CD4-positive, alpha-beta T cell treated with Interleukin-10 for 1 hour (primary cell): ENCODE measurements at places on chromosomes 5 and 9.
A peak's percentile ranks its signal among the peaks of the same experiment; 100 is the strongest.

DNA sequence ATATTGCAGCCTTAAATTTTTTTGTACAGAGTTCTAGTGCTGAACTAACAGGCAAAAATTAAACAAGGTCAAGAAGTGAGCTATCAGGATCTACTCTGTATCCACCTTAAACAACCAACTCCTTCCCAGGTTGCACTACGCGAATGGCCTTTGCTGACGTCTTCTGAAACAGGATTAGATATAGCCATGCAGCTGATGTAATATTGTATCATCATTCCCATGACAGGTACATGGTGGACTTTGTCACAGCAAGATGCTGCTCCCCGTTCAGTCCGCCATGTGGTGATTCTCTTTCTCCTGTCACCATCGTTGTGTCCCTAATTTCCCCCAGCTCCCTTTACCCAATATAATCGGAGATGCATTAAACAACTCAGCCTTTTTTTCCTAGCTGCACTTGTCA, 328.9 kb downstream of the DEPDC1B start:
- DNase-seq, result no peak

GRCh38 chr5:135628771-135629563, 50.2 kb upstream of the CXCL14 start:
- no peak for DNase-seq

DNA sequence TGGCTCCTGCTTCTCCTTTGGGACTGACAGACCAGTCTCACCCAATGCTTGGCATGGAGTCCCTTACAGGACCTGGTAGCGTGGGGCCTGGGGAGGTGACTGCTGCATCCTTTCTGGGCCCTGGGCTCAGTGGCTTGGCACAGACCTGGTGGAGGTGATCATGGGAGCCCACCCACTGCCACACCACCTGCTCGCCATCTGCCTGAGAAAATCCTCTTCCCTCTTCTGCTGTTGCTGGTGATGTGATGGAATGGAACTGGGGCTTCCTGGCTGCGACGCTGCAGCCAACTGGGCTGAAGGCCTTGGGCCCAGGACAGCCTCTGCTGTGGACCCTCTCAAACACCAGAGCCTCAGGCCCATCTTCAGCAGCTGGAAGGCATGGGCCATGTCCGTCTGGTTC, 122.5 kb upstream of the PANK3 start:
- DNase-seq, result no peak

DNA sequence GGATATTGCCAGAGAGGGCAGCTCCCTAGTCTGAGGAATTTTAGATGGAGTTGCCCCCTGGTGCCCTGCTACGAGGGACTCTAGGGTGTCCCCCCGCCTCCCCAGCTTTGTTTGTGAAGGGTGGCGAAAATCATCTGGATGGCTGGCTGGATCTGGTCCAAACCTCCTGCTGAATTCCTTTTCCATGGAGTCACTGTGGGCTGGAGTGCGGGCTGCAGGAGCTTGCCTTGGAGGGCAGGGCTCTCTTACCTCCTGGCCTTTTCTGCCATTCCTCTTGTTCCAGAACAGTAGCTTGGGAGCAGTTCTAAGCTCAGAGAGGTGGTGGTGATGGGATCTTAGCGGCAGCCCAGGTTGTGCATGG, 2.1 kb downstream of the SYNPO start:
- DNase-seq, result no peak

GRCh38 chr9:106860721-106861639, 2.0 kb upstream of the ZNF462 start:
- no peak for DNase-seq

DNA sequence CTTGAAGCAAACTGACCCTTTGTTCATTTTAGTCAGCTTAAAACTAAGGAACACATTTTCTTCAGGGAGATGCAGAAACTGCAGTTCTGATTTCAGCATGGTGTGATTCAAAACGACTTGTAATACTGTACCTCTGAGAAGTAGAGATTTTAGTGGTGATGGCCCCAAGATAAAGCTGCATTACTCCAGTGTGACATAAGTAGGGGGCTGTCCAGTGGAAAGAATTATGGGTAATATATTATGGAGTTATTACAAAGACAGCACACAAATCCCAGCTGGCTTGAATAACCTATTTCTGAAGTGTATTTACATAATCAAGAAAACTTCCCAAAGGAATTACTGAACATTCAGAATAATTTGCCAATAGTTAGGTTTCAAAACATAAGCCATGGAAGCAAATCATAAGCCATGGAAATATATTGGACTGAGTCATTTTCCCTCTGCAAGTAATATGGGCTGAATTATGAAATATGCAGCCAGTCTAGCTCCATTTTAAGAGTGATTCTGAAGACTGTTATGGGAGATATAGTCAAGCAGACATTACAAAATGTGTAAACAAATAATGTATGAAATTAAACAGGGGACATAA, 133.7 kb upstream of the FBXL17 start:
- DNase-seq, result no peak

- peak; percentile 56 for DNase-seq
Measured at GRCh38 chr5:175718401-175719108, 60.7 kb downstream of the HRH2 start.

DNA sequence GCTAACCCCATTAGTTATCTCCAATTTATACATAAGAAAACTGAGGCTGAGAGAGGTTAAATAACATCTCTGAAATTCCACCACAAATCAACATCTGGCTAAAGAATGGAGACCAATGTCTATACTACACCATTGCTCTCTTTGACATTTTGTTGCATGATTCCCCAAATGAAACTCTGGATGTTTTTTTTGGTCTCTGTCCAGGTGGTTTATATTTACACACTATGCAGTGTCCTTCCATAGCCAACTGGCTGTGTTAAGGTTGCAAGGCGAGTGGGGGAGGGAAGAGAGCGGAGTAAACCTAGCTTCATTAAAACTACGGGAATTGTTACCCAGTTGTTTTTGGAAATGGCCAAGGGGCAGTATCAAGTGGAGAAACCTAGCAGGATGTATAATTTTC, 67.2 kb downstream of the KIF4B start:
- no peak for DNase-seq

GRCh38 chr9:91178281-91179236, 183.2 kb downstream of the AUH start:
- DNase-seq, result no peak

DNA sequence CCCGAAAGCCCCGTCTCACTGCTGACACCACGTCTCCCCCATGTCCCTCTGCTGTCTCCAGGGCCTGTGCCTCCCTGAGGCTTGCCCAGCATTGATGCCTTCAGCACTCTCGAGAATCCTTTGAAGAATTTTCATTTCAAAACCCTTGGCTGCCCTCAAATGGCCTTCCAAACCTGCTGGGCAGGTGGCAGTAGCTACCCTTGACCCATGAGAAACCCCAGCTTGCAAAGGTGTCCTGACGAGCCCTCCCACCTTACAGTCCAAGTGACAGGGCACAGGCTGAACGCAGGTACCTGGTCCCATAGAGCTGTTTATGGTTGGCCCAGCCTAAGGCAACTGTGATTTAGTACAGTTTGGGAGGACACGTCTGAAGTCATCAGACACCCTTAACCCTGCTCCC, 97.2 kb upstream of the SPIN1 start:
- DNase-seq, result no peak

- no peak for DNase-seq
Measured at GRCh38 chr9:38689678-38690077, 30.3 kb downstream of the FAM240B start.

DNA sequence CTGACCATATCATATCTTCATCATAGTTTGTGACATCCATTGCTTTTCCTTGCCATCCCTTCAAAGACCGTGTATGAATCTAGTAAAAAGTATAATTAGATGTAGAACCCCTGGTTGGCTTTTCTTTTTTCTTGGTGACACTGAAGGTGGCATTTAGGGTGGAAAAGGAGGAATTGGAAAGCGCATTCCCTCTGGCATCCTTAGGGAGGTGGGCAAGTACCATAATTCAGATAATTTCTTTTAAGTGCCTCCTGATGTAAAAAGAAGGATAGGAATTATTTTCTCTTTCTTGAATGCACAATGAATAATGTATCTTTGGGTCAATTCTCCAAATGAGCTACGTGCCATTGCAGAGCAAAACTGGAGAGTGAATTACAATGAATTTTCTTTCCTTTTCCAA, 73.2 kb upstream of the SMARCA2 start:
- DNase-seq, result no peak

GRCh38 chr9:70519912-70520724, 105.7 kb upstream of the KLF9 start:
- no peak for DNase-seq

- DNase-seq, result no peak
Measured at GRCh38 chr9:110807956-110808598, 139.5 kb downstream of the MUSK start.

- no peak for DNase-seq
Measured at GRCh38 chr9:114503009-114503408, 2.3 kb downstream of the WHRN start.

DNA sequence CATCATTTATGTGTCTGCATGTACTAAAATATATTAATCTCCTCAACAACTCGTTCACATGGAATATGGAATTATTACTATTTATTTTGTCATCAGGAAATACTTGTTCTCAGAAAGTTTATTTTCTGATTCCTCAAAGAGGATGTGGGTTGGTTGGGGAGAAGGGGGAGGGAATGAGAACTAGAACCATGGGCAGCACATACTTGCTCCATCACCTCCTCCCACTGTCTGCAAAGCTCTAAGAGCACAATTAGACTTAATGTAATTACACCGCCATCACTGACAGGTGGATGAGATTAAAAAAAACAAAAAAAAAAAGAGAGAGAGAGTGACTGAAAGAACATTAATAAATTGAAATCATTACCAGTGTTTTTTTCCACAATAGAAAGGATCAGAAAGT, 98.2 kb downstream of the OXCT1 start:
- no peak for DNase-seq

- no peak for DNase-seq
Measured at GRCh38 chr9:102700936-102701335, 294.2 kb upstream of the CYLC2 start.

- no peak for DNase-seq
Measured at GRCh38 chr5:138695781-138696180, 57.4 kb upstream of the CTNNA1 start.

- no peak for DNase-seq
Measured at GRCh38 chr5:123719004-123719403, 207.0 kb downstream of the CSNK1G3 start.

DNA sequence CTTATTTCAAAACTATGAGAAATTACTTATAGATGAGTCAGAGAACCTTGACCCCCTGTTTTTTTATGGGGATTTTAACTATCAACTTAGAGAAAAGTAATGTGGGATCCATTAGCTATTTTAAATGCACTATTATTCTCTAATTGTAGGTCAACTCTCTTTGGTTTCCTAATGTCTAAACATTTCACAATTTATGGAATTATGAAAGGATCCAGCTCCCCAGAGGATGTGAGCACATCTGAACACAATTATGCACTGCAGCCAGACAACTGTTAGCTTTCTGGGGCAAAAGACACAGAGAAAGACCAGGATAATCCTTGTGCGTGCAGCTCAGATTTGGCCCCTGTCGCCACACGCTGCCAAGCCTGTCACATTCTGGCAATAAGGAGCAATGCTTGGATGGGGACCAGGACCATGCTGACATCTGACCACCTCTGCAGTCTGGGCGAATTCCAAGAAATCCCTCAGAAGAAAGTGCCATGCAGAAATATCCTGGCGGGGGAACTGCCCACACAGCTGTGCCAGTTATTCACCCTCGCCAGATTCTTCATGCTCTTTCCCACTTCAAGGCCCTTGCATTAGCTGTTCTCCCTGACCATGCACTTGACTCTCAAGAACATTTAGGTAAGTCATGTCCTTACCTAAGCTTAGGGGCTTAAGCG, 22.2 kb upstream of the CMBL start:
- no peak for DNase-seq

DNA sequence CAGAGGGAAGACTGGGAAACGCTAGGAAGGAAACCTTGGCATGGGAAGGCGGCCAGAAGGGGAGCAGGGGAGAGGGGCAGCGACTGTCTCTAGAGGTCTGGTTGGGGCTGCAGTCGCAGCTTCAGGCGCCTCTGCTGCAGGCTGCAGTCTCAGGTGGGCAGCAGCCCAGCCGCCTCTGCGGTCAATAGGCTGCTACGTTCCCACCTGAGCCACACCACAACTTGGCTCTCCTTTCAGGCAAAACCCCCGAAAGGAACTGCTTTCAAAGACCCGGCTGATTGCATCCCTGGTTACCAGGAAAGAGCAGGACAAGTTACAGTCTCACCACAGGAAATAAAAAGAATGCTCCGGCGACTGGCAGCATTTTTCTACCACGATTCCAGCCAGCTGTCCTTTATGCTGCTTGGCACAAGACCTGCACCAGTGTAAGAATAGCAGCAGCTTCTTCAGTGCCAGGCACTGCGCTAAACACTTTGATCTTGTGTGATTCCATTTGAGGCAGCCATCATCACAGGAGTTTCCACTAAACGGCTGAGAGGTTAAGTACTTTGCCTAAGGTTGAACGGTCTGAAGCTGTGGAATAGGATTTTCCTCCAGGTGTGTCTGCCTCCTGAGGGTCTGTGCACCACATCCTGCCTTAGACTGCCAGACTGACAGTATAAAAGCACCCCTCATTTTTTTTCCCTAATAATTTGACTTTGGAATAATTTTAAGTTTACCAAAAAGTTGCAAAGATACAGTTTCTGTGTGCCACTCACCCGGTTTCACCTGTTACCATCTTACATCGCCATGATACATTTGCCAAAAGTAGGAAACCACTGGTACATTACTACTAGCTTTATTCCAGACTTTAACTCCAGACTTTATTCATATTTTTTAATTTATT, 7.5 kb downstream of the RPS14 start:
- no peak for DNase-seq

- peak; percentile 71 for DNase-seq
Measured at GRCh38 chr9:88322906-88323566, 65.2 kb upstream of the SPIN1 start.

DNA sequence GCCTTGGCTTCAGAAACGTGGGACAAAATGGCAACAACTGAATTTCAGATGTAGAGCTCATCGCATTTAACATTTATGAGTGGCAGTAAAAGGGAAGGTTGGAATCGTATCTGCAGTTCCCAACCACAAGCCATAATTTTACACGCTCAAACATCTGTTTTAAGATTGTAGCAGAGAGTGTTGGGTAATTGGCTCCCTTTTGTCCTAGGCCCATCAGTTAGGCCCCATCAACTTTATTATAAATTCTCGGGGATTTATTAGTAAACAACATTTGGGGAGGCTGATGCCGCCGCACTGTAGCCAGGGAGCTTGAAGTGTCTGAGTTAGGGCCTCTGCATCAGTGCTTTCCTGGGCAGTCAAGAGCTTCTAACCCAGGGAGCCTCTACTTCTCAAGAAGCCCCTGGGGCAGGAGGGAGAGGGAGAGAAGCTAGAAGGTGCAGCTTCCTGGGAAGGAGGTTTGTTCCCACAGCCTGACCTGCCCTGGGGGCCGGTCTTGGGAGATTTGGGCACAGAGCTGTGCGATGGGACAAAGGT, 66.2 kb downstream of the HSPA4 start:
- no peak for DNase-seq

GRCh38 chr5:36646100-36646499, 39.7 kb downstream of the SLC1A3 start:
- no peak for DNase-seq

DNA sequence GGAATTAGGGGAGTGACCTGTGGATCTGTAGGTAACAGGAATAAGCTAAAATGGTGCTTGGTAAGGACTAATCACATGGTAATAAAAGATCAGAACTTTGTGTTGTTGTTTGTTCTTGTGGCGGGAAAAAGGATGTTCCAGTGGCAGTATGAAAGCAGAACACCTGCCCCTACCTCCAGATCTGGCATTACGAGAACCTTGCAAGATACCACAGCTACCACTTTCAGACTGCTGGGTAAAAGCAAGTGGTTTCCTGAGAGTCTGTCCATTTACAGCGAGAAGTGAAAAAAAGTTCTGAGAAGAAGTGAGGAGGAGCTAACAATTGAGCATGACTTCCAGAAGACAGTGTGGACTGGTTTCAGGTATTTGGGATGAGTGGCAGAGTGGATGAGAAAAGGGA, 252.5 kb downstream of the TLE4 start:
- DNase-seq, result no peak

- DNase-seq, result no peak
Measured at GRCh38 chr5:160457252-160457651, 35.6 kb downstream of the PTTG1 start.
